Common myeloid progenitor, CD34-positive (primary cell): ENCODE measurements at places on chromosomes 1 and 21.
A peak's percentile ranks its signal among the peaks of the same experiment; 100 is the strongest.

DNA sequence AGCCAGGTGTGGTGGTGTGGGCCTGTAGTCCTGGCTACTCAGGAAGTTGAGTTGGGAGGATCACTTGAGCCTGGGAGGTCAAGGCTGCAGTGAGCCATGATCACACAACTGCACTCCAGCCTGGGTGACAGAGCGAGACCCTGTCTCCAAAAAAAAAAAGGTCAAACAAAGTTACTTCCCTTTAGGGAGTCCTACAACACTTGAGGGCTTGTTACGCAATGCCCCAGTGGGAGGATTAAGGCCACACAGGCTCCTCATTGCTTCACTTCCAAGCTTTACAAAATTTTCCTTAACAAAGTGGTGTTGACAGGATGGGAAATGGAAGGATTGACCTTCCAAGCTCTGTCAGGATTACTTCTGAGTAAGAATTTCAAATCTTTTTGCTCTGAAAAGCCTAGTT is 6.2 kb upstream of the EXTL1 start:
- peak; percentile 63 for DNase-seq

DNA sequence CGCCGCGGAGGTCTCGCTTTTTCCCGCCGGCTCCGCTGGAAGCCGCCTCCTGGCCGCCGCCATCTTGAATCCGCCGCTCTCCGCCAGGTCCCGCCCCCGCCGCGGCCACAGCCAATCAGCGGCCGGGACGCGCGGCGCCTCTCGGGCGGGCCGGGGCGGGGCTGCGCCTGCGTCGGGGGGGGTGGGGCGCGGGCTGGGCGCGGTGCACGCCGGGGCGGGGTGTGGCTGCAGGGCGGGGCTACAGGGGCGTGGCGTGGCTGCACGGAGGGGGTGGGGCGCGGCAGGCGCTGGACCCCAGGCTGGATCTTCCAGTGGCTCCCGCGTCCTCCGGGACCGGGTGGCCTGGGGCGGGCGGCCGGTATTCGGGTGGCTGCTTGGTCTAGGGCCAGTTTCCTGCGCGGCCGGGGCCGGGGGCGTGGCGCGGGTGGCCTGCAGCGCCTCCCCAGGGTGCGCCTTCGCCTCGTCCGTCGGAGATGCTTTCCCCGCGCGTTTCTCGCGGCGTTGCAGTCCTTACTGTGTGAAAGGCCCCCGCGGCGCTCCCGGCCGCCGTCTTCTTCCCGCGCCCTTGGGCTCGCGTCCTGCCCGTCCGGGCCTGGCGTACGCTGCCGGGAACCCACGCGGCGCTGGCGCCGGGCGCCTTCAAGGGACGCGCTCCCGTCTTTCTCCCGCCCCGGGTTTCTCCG is 575 bp downstream of the PCNT start:
- peak; percentile 74 for DNase-seq

DNA sequence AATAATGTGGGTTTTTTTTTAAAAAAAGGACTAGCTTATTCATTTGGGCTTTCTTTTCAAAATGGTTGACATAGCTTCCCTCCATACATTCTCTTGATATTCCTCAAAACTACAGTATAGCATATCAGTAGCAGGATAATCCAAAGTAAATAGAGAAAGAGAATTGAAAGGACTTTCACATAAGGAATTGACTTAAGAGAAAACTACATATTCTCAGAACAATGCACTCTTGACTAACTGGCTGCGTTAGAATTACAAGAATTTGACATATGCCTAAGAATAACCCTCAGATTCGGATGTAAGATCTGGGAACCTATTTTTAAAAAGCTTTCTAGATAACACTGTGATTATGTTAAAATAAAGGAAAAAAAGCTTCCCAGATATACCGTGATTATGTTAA is 3.1 kb downstream of the PRKAB2 start:
- no peak for DNase-seq

DNA sequence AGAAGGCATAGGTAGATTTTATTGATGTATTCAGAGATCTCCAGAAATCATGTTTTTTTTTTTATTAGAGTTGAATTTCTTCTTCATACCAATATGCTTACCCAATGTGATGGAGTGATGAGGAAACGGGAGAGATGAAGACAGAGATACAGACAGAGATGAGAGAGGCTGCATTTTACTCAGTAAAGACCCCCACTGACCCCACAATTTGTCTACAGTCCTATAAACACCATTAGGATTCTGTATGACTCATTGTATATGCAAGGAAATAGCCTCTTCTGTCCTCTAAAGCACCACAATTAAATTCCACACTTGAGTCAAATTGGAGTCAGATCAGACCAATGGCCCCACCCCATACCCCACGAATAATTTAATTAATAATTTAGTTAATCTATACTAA is 44.0 kb downstream of the RUNX1 start:
- DNase-seq, result no peak

- no peak for DNase-seq
Observed at GRCh38 chr1:234858722-234859121, 248.7 kb upstream of the IRF2BP2 start.
